Mucosa of gallbladder (tissue), 1 donor: ENCODE measurements at places on chromosomes 6 and 20. TPM values are rescaled to one million over a fixed set of nuclear protein-coding genes. Genes with fewer than 3 reads are reported as not detected.

The SLC35D3 gene
- not detected for total RNA-seq

The TINAG gene
- 8.8 TPM for total RNA-seq

The SLC25A27 gene
- total RNA-seq, result 28.9 TPM

The PHIP gene
- 32.0 TPM for total RNA-seq

The DLK2 gene
- total RNA-seq, result 0.37 TPM

The ARFRP1 gene
- total RNA-seq, result 52.2 TPM

The TOMM6 gene
- total RNA-seq, result 123 TPM

The ADGRB3 gene
- total RNA-seq, result 2.0 TPM

The DNMT3B gene
- 2.0 TPM for total RNA-seq

The TDRD6 gene
- total RNA-seq, result 1.3 TPM

The TGM2 gene
- total RNA-seq, result 389 TPM

The EYA2 gene
- 2.1 TPM for total RNA-seq

The SYNDIG1 gene
- total RNA-seq, result 5.7 TPM

The CPXM1 gene
- total RNA-seq, result 6.8 TPM

The BTBD9 gene
- total RNA-seq, result 32.5 TPM

The ACAT2 gene
- total RNA-seq, result 69.3 TPM

The GTSF1L gene
- total RNA-seq, result not detected

The KCNK15 gene
- 14.2 TPM for total RNA-seq

The ZSCAN23 gene
- 3.8 TPM for total RNA-seq
